Dermis blood vessel endothelial cell (primary cell): ENCODE measurements at places on chromosomes 11 and 22.

- no peak for DNase-seq
These were observed 118.2 kb upstream of the KIRREL3 start for GRCh38 chr11:127118811-127119210.

DNA sequence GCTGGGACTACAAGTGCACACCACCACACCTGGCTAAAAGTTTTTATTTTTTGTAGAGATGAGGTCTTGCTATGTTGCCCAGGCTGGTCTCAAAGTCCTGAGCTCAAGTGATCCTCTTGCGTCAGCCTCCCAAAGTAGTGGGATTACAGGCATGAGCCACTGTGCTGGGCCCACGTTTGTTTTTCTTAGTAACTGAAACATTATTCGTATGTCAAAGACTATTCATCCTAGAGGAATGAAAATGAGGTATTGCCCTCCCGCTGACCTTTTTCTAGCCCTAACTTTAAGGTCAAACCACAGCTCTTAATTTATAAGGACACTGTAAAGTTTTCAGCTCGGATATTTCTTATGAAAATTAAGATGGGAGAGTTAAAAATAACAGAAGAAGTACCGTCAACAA lies 33.2 kb upstream of the PAX6 start:
- DNase-seq: no peak

GRCh38 chr22:24404561-24405275 lies 22.7 kb upstream of the ADORA2A start:
- DNase-seq: no peak

DNA sequence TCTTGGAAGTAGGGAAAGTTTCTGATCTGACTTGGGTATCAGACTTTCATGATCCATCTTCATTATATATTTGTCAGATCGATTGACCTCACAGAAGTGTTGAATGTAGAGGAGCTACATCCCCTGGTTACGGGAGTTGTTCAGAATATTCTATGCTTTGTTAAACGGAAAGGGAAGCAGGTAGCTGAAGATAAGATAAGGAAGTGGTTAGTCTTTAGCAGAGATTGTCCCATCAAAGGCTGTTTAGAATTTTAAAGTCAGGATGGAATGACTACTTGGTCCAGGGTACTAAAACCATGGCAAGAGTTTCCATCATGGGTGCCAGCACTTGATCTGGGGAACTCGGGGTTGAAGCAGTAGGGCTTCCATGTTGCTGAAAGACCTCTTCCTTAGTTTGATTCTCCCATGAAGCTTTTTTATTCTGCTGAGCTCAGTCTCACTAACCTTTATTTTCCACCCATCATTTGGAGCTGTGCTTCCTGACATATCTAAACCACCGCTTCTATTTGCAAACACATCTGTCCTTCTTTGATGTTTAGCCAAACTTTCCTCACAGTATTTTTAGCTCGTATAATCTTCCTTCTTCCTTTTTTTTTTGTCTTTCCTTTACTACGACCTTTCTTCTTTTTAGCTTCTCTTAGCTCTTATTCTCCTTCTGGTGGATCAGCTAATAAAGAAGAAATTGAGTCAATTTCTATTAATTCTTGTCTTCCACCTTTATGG lies 4.0 kb upstream of the C22orf31 start:
- DNase-seq: no peak

GRCh38 chr22:48084041-48084728 lies 1321.7 kb downstream of the TBC1D22A start:
- DNase-seq: no peak

DNA sequence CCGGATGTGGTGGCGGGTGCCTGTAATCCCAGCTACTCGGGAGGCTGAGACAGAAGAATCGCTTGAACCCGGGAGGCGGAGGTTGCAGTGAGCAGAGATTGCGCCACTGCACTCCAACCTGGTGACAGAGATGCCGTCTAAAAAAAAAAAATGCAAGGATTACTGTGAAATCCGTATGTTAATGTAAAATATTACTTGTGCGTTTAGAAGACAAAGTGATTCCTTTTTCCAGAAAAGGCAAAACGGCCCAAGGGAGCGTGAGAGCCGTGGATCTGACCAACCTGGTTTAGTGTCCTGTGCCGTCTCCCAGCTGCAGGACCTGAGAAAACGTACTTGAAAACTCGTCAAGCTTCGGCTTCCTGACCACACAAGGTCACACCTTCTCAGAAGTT lies 905 bp downstream of the HDHD5 start:
- DNase-seq: no peak

DNA sequence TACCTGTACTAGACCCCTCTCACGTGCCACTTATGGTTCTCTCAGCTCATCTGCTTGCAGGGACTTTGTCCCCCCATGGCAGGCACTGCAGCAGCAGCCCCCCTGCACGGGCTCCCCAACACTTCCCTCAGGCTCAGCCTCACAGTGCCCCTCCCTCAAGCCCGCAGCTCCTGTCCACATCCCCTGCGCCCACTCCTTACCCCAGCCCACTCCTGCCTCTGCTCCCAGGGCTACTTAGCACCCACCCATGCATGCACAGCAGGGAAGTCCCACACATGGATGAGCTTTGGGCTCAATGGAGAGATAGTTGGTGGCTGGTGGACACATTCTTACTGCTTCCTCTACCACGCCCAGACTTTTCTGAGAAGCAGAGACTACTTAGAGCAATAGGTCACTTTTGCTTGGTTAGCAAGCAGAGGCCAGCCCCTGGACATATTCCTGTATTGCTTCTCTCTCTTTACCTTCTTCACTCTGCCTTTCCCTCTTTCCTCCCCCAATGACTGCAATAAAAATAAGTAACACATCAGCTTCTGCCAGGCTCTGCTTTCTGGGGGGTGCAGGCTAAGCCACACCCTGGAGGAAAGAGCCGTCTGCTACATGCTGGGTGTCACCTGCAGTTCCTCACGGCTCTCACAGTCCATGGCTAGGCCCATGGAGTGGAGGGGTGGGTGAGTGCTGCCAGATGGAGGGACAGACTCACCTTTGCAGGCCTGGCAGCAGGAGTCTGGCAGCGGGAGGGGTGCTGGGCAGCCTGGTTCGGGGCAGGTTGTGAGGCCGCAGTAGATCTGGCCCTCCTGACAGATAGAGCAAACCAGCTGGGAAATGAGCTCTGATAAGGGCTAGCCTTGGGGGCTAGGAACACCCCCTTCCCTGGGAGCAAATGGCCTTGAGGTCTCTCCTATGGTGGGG lies 23.4 kb downstream of the CHRDL2 start:
- no peak for DNase-seq

DNA sequence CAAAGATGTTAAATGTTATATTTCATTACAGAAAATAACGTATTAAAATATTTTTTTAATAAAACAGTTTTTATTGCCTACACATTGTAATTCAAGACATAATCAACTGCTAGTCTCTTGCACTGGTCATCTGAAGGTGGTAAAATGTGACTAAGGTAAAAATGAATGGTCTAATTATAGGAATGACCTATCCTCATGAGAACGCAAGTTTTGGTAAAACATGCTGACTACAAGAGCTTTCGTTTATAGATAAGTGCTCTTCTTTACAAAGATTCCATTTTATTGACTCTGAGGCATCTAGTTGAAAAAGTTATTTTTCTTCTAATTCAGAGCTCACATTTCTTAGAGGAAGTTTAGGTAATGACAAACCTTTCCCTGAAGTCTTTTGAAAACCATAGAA lies 27.3 kb downstream of the LUZP2 start:
- DNase-seq: no peak

DNA sequence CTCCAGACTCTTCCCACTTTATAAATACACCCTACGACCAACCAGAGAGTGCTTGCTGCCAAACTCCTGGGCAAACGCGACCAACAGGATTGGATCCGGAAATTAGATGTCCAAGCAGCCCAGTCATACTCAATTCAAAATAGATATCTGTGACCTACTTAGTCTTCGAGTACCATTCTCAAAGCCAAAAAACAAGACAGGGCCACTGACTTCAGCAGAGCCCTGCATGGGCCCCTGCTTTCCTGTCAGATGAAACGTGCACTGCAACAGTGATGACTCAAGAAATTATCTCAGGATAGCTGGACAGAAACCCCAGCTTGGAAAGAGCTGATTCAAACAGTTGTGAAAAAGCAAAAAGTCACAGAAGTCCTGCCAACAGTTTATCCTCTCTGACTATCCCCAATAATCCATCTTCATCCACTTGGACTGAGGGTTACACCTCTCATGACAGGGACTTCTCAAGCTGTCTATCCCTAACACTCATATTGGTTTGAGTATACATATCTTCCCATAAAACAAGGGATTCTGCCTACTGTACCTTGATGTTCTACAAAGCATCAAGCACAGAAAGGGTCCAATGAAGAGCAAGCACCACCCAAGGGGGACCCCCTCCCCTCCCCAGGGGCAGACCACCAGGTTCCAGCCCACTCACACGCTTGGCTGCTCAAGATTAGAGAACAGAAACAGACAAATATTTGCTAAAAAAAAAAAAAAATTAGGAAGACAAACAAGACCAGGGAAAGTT lies 17.4 kb downstream of the SMCO4 start:
- no peak for DNase-seq
